Heart right ventricle (tissue), 16 donors: ENCODE measurements at places on chromosomes 12 and 14. TPM values are rescaled to one million over a fixed set of nuclear protein-coding genes. Genes with fewer than 3 reads are reported as not detected.

Gene GPD1
- total RNA-seq: 67.7 TPM

Gene CLEC9A
- total RNA-seq: 0.15 TPM

Gene SRRM4
- total RNA-seq: 0.29 TPM

Gene CCDC175
- not detected for total RNA-seq

Gene TSPAN9
- total RNA-seq: 105 TPM

Gene VRTN
- not detected for total RNA-seq

Gene IRAK3
- total RNA-seq: 6.9 TPM

Gene FAM222A
- 11.7 TPM for total RNA-seq

Gene GPRC5D
- total RNA-seq: not detected

Gene PIANP
- total RNA-seq: not detected

Gene FOS
- total RNA-seq: 93.1 TPM

Gene RASSF9
- 15.2 TPM for total RNA-seq

Gene IQSEC3
- total RNA-seq: 0.32 TPM

Gene PPM1H
- total RNA-seq: 5.5 TPM

Gene RIN3
- total RNA-seq: 24.0 TPM

Gene STYK1
- 0.15 TPM for total RNA-seq

Gene NGB
- total RNA-seq: not detected

Gene CDH24
- 4.4 TPM for total RNA-seq

Gene FOXA1
- not detected for total RNA-seq

Gene GLS2
- 0.54 TPM for total RNA-seq

Gene NRL
- 3.4 TPM for total RNA-seq

Gene NUBPL
- total RNA-seq: 22.0 TPM

Gene CLEC1B
- not detected for total RNA-seq

Gene RGS6
- total RNA-seq: 18.2 TPM

Gene DYNLL1
- 119 TPM for total RNA-seq

Gene LBHD2
- not detected for total RNA-seq

Gene HOXC10
- total RNA-seq: not detected

Gene ADAMTS20
- total RNA-seq: not detected

Gene PRB2
- not detected for total RNA-seq

Gene GRIN2B
- total RNA-seq: not detected

Gene STX2
- 14.4 TPM for total RNA-seq

Gene SLC15A5
- total RNA-seq: not detected

Gene NUP107
- 24.6 TPM for total RNA-seq

Gene REP15
- 6.1 TPM for total RNA-seq

Gene ACACB
- 107 TPM for total RNA-seq

Gene FGF23
- not detected for total RNA-seq

Gene SERPINA10
- total RNA-seq: not detected
